ENCODE measurements at places on chromosomes 16 and 17.

DNA sequence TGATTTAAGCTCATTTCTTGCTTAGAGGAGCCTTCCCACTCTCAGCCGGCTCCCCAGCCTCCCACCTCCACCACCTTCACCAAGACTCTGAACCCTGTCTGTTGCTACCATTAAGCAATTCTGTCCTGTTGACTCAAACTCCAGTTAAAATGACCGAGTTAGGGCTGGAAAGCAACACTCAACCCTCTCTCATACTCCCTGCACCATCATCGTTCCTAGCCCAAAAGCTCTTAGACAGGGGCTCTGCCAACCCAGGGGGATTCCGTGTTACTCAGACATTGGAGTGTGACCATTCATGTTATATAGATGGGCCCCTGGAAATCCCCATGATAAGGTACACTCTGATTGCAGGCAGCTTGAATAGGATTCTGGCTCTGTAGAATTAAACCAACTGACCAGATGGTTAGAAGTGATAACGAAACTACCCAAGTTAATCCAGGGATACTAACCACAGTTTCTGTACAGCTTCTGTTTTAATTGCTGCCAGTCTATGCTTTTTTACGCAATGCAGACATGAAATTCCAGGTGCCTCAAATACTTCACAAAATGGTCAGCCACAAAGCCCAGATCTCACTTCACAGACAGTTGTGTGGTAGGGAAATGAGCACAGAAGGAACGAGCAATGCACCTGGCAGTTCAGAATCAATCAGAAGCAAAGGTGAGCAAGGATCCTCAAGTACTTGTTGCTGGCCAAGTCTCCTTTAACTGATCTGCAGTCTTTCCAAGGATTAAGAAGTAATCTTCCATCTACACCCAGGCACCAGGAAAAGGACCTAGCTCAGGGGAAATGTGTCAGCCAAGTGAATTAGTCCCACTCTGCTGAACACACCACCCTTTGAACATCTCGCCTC is 2.1 kb downstream of the SSTR2 start:
- DNase-seq: no peak

DNA sequence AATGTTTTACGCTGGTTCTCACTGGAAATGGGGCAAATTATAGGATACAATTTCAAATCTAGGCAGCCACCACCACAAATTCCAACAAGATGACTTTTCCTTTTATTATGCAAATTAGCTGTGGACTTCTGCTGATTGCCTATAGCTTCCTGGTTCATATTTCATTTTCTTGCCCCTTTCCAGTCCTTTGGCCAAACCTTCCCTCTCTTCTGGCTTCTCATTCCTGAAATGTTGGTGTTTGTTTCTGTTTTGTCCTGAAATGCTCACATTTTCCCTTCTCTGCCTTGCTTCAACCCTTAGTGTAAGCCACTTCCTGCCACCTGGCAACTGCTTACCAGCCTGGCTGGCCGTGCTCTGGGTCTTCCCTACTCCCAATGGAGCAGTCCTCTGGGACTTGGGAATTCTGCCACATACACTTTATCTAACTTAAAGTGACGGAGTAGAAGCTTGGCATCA is 14.0 kb downstream of the PRSS54 start:
- DNase-seq: no peak

- no peak for DNase-seq
Observed at GRCh38 chr17:66445229-66445628, 142.8 kb downstream of the PRKCA start.

DNA sequence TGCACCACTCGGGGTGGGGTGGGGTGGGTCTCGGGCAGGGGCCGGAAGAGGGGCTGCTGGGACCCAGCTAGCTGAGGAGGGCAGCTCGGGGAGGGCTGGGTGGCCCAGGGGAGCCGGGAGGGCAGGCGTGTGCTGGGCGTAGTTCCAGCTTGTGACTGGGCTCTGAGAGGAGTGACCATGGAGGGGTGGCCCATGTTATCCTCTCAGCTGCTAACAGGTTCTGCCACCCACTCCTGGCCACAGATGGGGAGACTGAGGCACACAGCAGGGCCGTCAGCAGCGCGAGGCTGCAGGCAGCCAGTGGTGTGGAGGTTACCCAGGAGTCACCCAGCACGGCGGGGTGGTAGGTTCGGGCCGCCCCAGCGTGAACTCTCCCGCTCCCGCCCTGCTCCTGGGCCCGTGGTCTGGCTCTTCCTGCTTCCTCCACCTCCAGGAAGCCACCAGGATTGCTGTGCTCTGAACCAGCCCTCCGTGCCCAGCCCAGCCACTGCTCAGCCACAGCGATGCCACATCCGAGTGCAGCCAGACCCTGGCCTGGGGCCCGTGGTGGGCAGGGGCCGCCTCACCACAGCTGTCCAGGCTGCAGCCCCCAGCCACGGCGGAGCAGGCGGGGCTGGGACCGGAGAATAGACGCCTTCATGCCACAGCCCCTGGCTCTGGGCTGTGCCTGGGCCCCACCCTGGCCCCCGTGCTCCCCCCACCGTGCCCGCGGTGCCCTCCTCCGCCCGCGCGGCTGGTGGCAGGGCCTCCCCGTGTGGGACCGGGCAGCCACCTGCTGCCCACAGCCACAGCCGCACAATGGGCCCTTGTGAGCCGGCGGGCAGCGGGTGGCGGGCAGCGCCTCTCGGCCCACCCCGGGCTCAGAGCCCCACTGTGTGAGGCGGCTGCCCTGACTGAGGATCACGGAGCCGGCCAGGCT is 26.3 kb upstream of the SSTR5 start:
- no peak for DNase-seq

- DNase-seq: no peak
Observed at GRCh38 chr17:21228845-21229244, 14.9 kb upstream of the TMEM11 start.

- DNase-seq: no peak
Observed at GRCh38 chr16:48365025-48365600, 20.1 kb downstream of the SIAH1 start.

DNA sequence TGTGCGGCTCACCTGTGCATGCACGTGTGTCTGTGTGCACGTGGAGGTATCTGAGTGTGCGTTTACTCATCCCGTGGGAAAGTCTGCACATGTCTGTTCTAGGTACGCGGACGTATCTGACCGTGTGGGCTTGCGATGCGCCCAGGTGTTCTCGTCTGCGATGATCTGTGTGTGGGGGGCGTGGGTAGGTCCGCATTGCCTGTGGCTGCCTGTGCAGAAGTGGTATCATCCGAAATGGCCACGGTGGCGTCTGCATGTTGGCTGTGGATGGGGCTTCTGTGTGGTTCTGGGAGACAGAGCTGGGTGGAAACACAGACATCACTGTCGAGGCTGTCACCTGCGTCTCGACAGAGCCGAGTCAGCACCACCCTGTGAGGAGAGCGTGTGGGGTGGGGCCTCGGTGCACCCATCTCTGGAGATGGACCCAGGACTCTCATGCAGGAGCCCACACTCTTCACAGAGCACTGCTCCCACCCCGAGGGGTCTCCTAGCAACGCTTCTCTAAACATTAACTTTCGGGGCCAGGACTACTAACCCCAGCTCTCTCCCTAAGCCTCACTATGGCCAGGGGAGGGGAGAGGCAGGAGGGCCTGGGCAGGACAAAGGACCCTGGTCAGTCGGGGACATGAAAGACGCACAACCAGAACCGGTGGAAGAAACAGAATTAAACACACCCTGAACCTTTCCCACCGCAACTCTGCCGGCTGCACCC is 8.4 kb downstream of the DPEP1 start:
- DNase-seq: peak; percentile 79

DNA sequence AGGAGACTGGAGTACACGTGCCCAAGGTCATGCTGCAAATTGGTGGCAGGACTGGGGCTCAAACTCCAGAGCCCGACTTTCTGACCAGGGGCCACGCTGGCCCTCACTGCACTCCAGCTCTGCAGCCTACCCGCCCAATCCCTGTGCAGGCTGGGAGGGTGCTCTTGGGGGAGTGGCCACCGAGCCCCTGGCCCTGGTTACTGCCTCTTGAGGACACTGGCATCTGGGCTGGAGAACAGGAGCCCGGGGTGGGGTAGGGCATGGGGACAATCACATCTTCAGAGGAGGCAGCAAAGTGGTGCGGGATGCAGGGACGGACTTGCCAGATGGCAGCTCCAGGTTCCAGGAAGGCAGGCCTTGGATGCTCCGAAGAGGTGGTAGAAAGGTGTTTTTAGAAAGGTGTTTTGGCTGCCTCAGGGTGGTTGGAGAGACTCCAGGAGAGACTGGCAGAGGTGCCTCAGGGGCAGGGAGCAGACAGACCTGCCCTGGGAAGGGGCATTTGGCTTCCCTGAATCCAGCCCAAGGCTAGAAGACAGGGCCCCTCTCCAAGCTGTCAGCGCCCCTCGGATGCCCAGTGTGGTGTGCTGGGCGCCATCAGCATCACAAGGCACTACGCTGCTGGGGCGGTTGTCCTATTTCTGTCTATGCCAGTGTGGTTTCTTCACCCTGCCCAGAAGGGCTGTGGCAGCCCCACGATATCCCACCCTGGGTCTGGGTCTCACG is 220.6 kb downstream of the NTN1 start:
- DNase-seq: no peak

DNA sequence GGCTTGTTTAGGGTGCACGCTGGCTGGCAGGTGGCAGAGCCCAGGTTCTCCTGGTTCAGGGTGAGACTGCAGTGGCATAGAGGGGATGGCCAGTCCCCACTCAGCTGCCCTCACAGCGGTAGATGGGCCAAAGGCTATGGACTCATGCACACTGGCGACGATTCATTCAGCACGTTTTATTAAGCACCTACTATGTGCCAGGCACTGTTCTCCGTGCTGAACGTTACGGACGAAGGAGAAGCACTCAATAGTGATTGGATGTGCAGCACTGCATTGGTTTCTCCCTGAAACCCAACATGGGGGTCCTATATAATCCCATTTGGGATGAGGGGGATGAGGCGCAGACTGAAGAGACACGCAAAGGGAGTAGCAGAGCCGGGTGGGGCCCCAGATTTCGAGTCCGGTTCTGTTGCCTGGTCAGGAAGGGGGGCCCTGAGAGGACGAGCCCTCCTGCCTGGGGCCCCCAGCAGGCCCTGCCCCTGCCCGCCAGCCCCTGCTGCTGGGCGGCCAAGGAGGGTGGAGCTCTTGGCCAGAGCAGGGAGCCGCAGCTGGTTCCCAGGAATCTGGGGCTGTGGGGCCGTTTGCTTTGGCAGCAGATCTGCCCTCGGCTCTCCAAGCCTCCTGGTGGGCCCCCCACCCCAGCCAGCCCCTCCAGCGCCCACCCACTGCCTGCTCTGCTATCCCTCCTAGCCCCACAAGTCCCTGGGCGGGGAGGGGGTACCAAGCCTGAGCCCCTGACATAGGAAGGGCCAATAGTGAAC is 8.8 kb downstream of the GLIS2 start:
- no peak for DNase-seq

- no peak for DNase-seq
Observed at GRCh38 chr17:871751-872519, 89.8 kb downstream of the MRM3 start.

GRCh38 chr17:41835800-41836549 is at the start of gene NT5C3B:
NT5C3B (minus strand) TSS chr17:41836232; CDS start chr17:41836193, 39 bp downstream.
- DNase-seq: peak; percentile 84

DNA sequence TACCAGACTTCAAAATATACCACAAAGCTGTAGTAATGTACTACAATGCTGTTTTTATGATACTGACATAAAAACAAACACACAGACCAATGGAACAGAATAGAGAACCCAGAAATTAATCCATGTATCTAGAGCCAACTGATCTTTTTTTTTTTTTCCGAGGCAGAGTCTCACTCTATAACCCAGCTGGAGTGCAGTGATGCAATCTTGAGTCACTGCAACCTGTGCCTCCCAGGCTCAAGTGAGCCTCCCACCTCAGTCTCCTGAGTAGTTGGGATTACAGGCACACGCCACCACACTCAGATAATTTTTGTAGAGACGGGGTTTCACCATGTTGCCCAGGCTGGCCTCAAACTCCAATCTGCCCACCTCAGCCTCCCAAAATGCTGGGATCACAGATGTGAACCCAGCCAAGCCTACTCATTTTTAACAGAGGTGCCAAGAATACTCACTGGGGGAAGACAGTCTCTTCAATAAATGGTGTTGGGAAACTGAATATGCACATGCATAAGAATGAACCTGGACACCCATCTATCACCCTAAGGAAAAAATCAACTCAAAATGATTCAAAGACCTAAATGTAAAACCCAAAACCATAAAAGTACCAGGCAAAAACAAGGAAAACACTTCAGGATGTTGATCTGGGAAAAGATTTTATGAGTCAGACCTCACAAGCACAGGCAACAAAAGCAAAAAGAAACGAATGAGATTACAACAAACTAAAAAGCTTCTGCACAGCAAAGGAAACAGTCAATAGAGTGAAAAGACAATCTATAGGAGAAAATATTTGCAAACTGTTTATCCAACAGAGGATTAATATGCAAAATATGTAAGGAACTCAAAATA is 63.1 kb downstream of the STX8 start:
- no peak for DNase-seq

- DNase-seq: no peak
Observed at GRCh38 chr17:35188111-35188510, 6.1 kb downstream of the SLC35G3 start.

DNA sequence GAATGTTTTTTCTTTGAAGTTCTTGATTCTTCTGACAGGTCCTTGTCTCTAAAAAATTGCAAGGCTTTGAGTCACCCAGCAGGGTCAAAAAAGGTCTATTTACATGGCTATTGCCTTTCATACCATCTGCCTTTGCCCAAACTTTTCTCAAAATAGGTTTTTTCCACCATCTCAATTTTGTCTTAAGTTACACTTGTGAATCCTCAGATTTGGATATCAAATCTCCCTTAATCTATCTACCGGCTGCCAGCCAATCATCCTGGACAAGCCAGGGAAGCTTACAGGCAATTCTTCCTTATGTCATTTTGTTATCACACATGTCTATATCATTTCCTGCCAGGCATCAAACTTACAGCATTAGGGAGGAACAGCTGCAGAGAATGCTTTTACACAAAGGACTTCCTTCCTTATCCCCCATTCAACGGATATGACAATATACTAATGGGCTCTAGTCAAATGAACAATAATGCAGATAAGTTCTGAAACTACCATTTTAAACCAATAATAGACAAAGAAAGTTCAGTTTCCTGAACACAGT is 104.1 kb upstream of the CORO6 start:
- no peak for DNase-seq

- DNase-seq: no peak
Observed at GRCh38 chr17:13407381-13407780, 194.3 kb downstream of the HS3ST3A1 start.

GRCh38 chr16:67442581-67443255 is 11.8 kb downstream of the HSD11B2 start:
- DNase-seq: no peak

DNA sequence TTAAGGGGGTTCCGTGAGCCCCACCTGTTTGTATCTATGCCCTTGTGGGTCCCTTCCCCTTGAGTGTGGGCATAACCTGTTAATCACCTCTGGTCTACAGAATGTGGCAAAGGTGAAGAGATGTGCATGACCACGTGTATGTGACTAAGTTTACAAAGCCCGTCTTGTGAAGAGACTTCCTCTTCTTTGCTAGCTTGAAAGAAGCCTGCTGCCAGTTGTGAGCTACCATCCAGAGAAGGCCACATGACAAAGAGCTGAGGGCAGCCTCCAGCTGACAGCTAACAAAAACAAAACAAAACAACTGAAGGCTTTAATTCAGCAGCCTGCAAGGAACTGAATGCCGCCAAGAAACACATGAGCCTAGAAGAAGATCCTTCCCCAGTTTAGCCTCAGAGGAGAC is 112.0 kb downstream of the AXIN2 start:
- no peak for DNase-seq

Data from kidney (tissue), 22 donors.